Astrocyte (in vitro differentiated cells and primary cell): ENCODE measurements at places on chromosomes 2 and 18. TPM values are rescaled to one million over a fixed set of nuclear protein-coding genes. Genes with fewer than 3 reads are reported as not detected.

Gene TACR1
- not detected in 2 replicates for total RNA-seq

DNA sequence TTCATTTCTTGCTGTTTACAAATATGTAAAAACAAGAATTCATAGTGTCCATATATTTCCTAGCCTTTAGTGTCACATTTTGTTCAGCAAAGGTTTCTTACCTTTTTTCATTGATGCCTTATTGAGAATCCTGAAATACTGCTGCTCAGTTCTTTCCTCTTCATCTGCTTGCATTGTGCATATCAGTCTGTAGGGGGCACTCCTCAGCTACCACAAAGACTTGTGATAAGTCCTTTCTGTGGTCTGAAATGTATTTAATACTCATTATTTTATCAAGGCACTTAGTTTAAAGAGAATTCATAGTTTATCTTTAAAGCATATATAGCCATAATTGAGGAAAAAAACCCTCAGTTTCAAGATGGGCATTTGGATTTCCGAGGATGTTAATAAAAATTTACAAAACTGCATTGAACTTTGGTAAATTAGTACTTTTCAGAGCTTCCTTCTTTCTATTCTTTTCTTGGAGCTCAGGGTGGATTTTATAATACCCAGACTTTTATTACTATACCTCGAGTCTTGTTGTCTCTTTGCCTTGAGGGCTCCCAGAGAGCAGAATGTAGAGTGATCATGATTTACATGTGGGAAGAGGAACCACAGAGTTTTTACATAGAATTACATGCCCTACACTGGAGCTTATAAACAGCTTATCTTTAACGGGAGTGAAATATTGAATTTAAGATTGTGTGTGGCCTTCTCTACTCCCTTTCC lies 570.1 kb downstream of the PLCL1 start:
- peak; percentile 44 for DNase-seq

DNA sequence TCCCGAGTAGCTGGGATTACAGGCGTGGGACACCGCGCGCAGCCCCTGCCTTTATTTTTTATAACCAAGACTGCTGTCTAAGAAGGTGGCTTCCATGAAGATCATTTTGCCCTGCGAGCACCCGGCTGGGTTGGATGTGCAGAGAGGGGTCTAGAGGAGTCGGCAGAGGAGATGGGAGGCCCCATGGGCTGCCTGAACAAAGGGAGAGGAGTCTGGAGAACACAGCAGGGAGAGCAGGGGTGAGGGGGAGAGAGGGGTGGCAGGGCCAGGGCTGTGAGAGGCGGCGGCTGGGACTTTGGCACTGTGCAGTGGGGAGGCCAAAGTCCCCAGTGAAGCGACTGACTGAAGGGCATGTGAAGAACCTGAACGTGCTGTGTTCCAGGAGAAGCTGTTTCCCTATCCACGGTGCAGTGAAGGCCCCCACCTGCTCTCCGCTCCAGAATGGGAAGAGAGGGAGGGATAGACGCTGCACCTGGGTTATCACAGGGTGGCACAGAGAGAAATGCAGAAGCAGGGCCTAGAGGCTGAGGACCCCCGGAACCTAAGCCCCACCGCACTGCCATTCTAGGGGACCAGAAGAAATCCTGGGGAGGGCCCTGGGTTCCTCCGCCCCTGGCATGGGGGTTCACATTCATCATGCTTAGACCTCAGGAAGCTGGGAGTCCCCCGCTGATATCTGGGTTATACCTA lies 24.8 kb upstream of the FOSL2 start:
- no peak for DNase-seq

- no peak for DNase-seq
Observed at GRCh38 chr18:5951515-5952091, 56.3 kb upstream of the TMEM200C start.

GRCh38 chr18:41096504-41096903 lies 858.5 kb upstream of the PIK3C3 start:
- peak; percentile 57 for DNase-seq

- DNase-seq = no peak
Observed at GRCh38 chr2:223929571-223930102, 15.5 kb downstream of the WDFY1 start.

DNA sequence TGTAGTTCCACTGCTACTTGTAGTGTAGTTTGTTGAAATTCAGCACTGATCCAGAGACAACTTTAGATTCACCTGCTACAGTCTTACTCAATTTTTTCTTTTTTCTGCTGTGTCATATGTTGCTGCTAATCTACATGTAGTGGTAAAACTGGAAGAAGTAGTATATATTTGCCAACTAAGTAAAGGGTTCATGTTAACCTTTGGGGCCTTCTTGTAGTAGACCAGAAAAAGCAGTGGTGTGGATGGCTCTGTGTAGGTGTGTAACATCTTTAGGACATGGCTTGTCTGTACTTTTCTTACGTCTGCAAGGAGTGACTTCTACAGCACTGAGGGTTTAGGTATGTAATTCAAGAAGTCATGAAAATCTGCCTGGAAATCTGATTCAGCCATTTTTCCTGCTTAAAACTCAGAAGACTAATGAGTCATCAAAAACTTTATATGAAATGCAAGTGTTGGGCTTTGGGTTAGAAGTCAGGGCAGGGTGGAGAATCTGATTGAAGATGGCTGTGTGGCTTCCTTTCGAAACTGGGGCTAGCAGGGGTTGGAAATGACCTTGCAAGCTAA lies 8.4 kb downstream of the PTPRM start:
- DNase-seq = peak; percentile 62

GRCh38 chr2:16105669-16106281 lies 165.4 kb downstream of the MYCN start:
- no peak for DNase-seq

Gene EN1
- total RNA-seq = 0.09 TPM in 1 of 2 replicates, not detected in the other

GRCh38 chr2:70710038-70710690 lies 57.8 kb downstream of the ADD2 start:
- DNase-seq = peak; percentile 16

Gene GPBAR1
- 0.55 and 0.70 TPM in 2 replicates for total RNA-seq

Gene ADD2
- 4.8 TPM in 2 replicates for total RNA-seq

- DNase-seq = no peak
Observed at GRCh38 chr2:43841949-43842865, 3.4 kb downstream of the ABCG8 start.

DNA sequence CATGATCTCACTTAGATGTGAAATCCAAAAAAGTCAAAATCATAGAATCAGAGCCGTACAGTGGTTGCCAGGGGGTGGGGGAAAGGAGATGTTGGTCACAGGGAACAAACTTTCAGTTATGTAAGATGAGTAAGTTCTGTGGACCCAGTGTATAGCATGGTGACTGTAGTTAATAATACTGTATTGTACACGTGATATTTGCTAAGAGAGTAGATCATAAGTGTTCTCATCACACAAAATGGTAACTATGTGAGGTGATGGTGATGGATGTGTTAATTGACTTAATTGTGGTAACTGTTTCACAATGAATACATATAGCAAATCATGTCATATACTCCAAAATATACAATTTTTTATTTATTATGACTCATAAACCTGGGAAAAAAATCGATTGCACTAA lies 202.1 kb upstream of the SMAD7 start:
- DNase-seq = no peak

Gene RAB31
- 88.7 and 100 TPM in 2 replicates for total RNA-seq

- no peak for DNase-seq
Observed at GRCh38 chr2:149562324-149562723, 25.3 kb downstream of the MMADHC start.

DNA sequence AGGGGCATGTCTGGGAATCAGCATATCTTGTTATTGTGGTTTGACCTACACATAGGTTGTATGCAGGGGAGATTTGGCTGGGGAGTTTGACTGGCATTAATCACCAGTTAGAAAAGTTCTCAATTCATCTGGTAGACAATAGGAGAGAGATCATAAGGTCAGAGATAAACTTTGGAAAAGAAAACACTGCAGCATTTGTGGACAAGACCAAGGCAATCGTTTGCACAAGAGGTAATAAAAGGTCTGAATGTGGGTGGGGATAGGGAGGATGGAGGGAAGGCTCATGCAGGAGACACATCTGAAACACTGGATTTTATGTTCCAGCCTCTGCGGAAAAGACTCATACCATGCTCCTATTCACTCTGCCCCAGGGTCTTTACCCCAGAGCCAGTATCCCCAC lies 136.9 kb downstream of the MAIP1 start:
- DNase-seq = no peak

DNA sequence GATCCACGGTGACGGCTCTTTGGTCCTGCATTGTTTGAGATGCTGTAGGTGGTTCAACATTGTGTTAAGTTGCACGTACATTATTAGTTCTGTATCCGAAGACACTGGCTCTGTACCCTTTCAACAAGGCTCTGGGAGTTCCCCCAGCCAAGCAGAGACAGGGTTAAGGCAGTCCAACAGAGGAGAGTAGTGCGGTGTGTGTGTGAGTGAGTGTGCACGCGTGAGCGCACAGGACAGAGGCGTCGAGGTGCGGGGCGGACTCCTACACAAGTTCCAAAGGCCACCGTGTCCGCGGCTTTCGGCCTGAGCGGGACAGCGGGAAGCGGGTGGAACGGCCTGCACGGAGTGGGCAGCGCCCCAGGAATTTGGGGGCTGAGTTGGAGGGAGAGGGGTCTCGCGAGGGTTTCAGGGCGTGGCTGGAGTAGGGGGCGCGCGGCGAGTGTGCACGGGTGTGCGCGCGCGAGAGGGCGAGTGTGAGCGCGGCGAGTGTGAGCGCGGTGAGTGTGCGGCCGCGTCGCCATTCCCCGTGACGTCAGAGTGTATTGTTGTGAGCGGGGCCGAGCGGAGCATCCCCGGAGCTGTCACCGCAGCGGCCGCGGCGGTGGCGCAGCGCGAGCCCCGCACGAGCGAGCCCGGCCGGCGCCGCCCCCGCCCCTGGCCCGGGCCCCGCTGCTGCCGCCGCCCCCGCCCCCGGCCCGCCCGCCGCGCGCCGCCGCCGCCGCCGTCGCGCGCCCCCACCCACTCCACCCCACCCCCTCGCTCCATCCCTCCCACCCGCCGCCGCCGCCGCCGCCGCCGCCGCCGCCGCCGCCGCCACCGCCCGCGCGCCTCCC lies at the start of gene ASXL3:
TSS of gene ASXL3 (plus strand) at position 535 of the 833 bp plus-strand sequence. CDS start 413 bp downstream, outside the sequence.
- DNase-seq = peak; percentile 8

- peak; percentile 27 for DNase-seq
Observed at GRCh38 chr2:210617732-210618330, 61.4 kb downstream of the CPS1 start.

- no peak for DNase-seq
Observed at GRCh38 chr2:110979471-110980338, 141.0 kb upstream of the BCL2L11 start.

Gene MSGN1
- not detected in 2 replicates for total RNA-seq

Gene ITGB6
- 2.8 and 7.6 TPM in 2 replicates for total RNA-seq

DNA sequence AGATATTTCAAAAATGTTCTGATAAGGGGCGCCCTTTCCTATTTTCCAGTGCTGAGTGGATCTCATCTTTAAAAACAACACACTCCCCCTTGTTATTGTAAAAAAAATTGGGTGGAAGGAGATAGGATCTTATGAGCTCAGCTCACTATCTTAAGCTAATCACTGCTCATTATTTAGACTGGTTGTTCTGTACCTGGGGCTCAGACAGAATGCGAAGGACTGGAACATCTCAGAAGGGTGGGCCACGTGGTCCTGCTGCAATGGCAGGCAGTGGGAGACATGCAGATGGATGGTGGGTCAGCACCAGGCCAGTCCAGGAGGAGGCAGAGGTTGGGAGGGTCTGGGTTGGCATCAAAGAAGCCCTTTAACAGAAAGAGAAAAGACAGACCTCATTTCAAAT lies 48.3 kb upstream of the GPR155 start:
- DNase-seq = no peak

- peak; percentile 70 for DNase-seq
Observed at GRCh38 chr18:28588884-28589549, 412.1 kb upstream of the CDH2 start.

- no peak for DNase-seq
Observed at GRCh38 chr2:135799738-135800137, 37.2 kb downstream of the LCT start.

GRCh38 chr2:204479557-204479956 lies 65.7 kb upstream of the PARD3B start:
- DNase-seq = peak; percentile 39

Gene DRC1
- 0.27 and 0.41 TPM in 2 replicates for total RNA-seq

DNA sequence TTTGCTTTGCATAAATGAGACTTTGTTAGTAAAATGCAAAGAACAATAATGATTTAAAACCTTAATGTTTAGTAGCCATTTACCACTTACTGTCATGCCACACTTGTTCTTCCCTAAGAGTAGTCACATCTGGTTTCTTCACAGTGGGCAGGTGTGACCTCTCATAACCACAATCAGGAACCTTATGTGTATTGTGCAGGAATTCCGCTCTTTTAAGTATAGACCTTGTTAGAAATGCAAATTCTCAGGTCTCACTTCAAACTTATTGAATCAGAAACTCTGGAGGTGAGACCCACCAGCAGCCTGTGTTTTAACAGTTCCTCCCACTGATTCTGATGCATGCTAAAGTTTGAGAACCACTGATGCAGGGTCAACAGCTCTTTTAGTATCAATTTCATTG lies 518.8 kb upstream of the MEX3C start:
- DNase-seq = no peak

Gene STAMBP
- 46.1 and 46.5 TPM in 2 replicates for total RNA-seq

- DNase-seq = no peak
Observed at GRCh38 chr2:151943461-151943860, 115.2 kb upstream of the ARL5A start.

DNA sequence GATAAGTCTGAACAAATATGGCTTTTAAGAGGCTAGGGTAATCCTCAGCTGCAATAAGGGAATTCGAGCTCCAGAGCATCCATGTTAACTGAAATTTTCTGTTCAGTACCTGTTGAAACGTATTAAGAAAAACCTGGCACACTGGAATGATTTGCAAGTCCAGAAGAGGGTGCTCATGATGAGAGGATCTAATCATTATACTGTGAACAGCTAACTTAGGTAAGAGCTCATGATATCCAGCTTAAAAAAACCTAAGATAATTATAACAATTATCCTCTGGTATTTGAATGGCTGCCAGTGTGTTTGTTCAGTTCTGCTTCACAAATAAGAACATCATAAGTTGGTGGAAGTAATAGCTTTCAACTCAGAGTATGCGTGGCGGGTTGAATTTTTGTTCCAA lies 1118.3 kb upstream of the DDX18 start:
- no peak for DNase-seq

- DNase-seq = no peak
Observed at GRCh38 chr2:54259413-54260240, 3.6 kb upstream of the TSPYL6 start.

- peak; percentile 95 for DNase-seq
Observed at GRCh38 chr18:79570266-79571201, 109.1 kb upstream of the CTDP1 start.
